ENCODE measurements at places on chromosomes 1 and 21.

GRCh38 chr21:27806281-27806680 lies 839.4 kb upstream of the ADAMTS5 start:
- DNase-seq, result no peak

DNA sequence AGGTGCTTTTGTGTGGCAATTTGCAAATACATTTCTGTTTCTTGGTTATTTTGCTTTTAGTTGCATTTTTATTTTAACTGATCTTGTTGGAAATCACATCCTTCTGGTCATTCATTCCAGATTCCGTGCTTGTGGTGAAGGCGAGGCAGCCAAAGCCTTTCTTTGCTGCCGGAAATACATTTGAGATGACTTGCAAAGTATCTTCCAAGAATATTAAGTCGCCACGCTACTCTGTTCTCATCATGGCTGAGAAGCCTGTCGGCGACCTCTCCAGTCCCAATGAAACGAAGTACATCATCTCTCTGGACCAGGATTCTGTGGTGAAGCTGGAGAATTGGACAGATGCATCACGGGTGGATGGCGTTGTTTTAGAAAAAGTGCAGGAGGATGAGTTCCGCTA lies 34.8 kb upstream of the CD101 start:
- no peak for DNase-seq

DNA sequence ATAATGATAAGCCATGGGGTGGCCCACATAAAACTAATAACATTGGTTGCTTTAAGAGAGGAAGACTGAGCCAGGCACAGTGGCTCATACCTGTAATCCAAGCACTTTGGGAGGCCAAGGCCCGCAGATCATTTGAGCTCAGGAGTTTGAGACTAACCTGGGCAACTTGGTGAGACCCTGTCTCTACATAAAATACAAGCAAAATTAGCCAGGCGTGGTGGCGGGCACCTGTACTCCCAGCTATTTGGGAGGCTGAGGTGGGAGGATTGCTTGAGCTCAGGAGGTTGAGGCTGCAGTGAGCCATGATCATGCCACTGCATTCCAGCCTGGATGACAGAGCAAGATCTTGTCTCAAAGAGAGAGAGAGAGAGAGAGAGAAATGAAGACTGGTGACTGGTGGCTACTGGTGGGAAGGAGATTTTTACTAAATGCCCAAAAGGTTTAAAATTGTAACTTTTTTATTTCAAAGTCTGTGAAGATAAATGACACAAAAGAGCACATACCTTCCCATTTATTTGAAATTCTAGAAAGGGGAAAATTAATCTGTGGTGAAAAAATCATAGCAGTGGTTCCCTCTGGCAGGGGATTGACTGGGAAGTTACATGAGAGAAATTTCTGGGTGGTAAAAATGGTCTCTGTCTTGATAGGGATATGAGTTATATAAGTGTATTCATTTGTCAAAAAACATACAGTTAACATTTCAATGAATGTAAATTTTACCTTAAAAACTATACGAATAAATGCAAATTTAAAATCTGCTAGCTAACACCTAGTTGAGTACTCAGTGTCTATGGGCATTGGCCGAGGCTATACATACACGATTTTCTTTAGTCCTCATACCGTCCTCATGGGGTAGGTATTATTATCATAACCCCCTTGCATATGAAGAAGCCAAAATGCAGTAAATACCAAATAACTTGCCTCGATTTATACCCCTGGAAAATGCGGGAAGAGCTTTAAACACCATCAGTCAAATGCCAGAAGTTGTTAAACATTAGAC lies 2.2 kb upstream of the NBPF1 start:
- no peak for DNase-seq

GRCh38 chr1:14897080-14897449 lies 256.5 kb upstream of the TMEM51 start:
- no peak for DNase-seq

GRCh38 chr1:178692564-178693327 lies 32.3 kb upstream of the RALGPS2 start:
- DNase-seq, result no peak

GRCh38 chr1:2987773-2988172 lies 33.5 kb upstream of the ACTRT2 start:
- DNase-seq, result no peak

- DNase-seq, result no peak
Observed at GRCh38 chr1:188584119-188584518, 1755.4 kb downstream of the PLA2G4A start.

DNA sequence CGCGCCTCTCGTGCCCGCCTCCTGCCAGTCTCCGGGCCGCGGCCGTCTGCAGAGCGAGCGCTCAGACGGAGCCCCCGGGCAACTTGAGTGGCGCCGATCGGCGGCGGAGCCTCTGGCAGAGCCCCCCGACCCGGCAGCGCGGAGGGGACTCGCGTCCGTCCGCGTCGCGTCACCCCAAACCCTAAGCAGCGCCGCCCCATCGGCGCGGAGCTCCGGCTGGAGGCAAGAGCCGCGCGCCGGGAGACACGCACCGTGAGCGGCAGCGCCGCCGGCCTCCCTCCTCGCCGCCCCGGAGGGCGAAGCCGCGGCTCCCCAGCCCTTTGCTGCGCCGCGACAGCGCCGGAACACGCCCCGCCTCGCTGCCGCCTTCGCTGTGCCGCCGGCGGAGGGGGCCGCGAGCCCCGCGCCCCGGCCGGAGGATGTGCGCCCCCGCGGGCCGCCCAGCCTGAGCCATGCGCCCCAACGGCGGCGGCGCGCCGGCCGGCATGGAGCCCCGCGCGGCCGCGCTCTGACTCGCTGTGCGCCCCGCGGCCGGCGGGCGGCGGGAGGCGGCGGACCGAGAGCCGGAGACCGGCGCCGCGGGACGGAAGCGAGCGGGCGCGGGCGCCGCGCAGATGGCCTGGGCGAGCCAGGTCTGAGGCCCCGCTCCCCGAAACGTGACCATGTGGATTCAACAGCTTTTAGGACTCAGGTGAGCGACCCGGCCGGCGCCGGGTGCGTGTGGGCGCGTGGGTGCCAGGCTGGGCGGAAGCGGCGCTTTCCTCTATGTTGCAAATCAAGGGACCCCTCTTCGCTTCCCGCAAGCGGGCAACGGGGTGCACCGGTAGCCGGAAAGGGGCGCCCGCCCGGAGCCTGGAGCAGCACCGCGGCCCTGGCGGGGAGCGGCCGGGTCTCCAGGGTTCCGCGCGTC lies 610 bp downstream of the AJAP1 start:
- no peak for DNase-seq

DNA sequence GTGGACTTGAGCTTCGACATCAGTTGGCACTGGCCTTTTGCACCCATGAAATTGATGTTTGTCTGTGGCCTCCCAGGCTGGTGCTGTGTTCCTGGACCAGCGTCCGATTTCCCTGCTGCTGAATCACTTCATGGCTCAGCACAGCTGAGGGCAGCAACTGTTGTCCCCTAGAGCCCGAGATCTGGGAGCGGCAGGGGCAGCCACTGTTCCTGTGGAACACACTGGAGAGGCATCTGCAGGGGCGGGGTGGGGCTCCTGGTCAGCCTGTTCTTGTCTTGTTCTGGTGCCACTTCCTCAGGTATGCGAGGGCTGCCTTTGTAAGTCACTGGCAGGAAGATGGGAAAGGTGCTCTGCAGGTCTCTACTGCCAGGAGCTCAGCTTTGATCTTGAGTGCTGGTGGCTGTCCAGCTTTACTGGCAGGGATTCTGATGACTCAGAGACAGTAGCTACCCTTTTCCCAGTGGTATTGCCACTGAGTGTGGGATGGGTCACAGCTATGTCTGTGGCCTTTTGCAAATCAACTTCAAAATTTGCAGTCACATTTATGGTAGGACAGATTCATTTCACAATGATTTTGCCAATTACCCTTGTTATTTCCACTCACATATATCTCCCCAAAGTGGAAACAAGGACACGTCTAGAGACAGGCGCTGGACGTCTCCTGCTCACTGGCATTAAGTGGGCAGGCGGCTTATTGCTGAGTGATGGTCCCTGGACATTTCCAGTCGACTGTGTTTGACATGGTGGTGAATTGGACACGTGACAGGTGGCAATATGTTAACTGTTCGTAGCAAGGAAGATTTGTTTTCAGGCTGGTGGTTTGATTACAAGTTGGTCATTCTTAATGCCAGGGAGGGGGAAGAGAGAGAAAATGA lies 15.3 kb downstream of the AGPAT3 start:
- DNase-seq, result no peak

DNA sequence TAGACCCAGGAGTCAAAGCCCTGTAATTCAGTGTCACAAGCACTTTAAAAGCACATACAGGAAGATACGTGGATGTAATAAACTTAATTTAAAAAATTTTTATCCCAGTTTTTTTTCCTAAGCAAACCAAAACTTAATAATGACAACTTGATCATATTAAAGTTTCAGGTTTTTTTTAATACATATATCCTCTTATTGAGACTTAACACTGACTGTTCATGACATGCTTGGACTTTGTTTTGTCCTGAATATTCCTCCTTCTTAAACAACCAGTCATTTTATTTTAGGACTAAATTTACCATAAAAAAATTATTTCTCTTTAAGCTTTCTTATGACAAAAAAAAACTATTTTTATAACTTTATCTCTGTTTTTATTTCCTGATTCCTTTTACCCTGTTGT lies 64.1 kb downstream of the WDR4 start:
- DNase-seq, result no peak

GRCh38 chr1:69738458-69739250 lies 170.9 kb downstream of the LRRC7 start:
- DNase-seq, result no peak

Data from fibroblast of skin of left biceps (primary cell).